ENCODE measurements at places on chromosomes 1 and 21.
A peak's percentile ranks its signal among the peaks of the same experiment; 100 is the strongest.

- DNase-seq: peak; percentile 44
These were observed 51.0 kb upstream of the RGS8 start for GRCh38 chr1:182735343-182735742.

GRCh38 chr1:33247545-33247944 is 8.7 kb upstream of the ZNF362 start:
- no peak for DNase-seq

DNA sequence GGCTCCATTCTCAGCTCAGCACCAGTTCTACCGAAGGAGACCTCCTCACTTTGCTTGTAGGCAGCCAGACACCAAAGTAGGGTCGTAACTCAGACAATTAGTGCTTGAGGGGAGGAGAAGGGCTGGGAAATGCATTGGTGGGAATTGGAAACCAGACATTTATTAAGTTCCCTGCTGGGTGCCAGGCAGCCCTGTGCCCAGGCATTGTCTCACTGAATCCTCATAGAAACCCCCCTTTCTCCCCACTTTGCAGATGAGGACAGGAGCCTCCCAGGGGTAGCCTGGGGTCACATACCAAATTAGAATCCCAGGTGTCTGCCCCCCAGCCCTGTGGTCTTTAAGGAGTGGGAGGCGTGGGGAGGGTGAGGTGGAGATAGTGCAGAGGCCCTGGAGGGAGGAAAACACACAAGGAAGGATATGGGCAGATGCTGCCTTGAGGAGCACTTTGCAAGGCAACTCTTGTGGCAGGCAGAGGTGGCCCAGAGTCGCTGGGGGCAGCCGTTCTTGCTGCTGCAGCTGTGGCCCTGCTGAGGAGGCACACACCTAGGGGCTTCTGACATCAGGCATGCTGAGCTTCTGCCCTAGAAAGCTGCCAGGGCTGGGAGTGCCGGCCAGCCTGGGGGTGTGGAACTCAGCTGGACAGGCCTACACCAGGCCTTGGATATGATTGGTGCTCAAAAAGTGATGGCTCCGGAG is 29.4 kb downstream of the CDK18 start:
- DNase-seq: no peak

- DNase-seq: no peak
These were observed 11.3 kb upstream of the KLF18 start for GRCh38 chr1:44152692-44153091.

DNA sequence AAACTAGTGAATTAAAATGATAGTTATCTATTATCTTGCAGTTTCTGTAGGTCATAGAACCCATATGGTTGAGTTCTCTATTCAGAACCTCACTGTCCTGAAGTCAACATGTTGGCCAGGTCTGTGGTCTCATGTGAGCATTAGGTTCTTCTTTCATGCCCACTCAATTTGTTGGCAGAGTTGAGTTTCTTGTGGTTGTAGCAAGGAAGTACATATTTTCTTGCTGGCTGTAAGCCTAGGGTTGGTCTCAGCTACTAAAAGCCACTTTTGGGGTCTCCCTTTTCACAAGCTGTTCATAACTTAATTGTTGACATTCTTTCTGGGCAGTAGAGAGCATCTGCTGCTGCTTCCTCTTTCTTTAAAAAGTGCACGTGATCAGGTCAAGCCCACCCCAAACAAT is 1165.1 kb upstream of the NCAM2 start:
- no peak for DNase-seq

DNA sequence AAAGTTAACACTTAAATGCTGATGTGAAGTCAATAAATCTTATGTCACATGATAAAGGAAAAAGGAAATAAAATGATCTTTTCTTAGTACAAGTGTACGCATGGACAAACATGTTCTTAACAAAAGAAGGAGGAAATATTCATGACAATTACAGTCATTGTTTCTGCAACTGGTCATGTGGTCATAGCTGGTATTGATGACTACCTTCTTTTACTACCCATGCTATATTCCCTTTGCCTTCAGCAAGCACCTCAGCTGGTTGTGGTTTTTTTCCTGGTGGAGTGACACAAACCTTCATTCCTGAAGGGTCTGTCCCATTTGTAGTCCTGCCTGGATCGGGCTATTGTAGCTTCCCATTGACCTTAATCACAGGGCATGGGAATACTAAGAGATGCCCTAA is 23.4 kb upstream of the TSHB start:
- DNase-seq: no peak

DNA sequence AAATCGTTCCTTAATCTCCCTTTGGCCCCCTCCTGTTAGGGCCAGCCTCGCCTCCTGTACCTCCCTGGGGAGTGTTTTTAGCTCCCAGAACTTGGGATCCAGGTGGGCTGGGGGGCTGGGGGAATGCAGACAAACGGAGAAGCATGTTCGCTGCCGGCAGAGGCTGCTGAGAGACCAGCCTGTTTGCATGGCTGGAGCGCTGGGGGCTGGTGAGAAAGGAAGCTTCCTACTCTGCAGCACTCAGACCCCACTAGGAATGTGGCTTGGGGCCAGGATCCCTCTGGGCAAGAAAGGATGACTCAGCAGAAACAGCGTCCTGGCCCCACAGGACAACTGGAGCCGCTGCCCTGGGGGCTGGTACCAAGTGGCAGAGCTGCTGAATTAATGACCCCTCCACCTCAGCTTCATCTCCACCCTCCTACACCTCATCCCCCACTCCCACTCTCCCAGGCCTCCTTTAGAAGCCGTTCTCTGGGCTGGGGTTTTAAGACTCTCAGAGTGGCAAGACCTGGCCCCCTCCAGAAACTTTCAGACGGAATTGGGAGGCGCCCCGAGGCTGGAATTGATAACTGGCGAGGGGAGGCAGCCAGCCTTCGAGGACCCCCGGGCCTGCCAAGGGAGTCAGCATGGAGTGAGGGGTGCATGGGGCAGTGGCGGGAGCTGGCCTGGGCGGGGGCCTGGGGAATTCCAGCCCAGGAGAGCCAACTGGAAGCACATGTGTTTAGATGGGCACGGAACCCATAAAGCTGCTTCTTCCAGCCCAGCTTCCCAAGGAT is 28.5 kb upstream of the EPS8L3 start:
- DNase-seq: peak; percentile 96

DNA sequence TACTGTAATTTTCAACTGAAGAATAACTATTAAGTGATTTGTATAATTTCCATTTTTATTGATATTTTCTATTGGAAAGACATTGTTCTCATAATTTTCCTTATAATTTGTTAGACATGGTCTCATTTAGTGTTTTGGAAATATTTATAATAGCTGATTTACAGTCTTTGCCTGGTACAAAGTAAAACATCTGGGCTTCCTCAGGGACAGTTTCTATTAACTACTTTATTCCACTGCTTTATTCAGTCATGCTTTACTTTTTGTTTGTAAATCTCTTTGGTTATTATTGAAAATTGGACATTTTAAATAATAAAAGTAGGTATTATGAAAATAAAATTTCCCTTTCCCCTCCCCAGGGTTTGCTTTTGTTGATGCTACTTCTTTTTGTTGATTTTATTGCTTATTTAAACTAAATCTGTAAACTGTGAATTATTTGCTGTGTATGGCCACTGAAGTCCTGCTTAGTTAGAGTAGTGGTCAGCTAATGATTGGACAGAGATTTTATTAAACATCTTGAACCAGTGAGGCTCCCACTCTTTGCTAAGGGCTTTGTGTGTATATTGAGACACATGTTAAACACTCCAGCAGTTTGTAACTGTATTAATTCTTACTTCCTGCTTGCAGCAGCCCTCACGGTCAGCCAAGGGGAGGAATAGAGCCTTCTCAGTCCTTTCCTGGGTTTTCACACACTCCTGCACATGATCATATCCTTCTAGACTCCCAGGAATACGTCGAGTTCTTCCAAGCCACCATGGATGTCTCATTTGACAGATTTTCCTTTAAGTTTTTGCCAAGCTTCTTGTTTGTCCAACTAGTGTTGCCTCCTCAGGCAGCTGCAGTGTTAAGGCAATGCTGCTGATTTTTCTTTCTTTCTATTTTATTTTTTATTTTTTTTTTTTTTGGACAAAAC is 994.6 kb upstream of the PRMT6 start:
- DNase-seq: no peak

DNA sequence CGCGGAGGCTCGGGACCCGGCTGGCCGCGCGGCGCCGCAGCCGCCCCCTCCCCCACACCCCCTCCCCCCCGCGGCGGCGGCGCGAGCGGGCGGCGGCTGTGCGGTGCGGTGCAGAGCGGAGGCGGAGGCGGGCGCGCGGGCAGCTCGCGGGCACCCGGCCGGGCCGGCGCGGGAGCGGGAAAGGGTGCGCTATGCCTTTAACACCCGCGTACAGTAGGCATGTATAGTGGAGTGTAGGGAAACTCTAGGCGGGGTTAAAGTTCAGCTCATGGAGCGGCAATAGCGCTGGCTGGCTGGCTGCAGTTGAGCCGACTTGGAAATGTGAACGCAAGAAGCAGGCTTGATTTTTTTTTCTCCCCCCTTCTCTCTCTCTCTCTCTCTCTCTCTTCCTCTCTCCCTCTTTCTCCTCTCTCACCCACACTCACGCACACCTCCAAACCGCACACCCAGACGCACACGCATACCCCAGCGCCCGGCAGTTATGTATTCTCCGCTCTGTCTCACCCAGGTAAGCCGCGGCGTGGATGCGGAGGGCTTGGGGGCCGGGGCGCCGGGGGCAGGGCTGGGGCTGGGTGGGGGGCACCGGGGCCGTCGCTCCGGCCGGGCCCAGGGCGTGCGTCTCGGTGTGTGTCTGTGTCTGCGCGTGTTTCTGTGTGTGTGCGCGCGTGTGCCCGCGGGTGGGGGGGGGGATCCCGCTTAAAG is at the start of gene NFIA:
Gene NFIA, plus strand, starts transcription at position 251 of the 702 bp plus-strand sequence.
- peak; percentile 65 for DNase-seq

DNA sequence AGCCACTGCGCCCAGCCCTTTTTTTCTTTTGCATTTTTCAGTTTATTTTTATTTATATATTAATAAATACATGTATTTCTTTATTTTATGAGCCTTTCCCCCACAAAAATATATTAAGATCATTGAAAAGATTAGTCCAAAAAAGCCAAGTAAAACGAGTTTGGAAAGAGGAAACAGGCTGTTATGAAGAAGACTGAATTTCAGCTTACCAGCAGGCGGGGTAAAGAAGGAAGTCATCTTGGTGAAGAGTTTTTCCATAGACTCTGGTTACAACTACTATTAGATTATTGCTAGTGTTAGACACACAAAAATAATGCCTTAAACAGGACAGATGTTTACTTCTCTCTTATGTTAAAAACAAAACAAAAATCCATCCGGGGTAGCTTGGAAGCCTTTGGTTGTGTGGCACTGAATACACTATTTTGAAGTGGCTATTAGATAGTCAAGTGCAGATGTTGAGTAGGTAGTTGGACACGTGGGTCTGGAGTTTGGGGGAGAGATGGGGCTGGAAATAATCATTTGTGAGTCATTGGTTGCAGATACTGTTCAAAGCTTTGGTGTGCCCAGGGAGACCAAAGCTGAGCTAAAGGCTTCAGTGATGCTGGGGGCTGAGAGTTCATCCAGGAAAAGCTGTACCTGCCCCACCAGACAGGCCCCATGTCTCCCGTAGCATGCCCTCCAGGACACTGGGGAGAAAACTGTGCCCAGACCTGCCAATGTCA is 8.7 kb upstream of the LRRC71 start:
- no peak for DNase-seq

DNA sequence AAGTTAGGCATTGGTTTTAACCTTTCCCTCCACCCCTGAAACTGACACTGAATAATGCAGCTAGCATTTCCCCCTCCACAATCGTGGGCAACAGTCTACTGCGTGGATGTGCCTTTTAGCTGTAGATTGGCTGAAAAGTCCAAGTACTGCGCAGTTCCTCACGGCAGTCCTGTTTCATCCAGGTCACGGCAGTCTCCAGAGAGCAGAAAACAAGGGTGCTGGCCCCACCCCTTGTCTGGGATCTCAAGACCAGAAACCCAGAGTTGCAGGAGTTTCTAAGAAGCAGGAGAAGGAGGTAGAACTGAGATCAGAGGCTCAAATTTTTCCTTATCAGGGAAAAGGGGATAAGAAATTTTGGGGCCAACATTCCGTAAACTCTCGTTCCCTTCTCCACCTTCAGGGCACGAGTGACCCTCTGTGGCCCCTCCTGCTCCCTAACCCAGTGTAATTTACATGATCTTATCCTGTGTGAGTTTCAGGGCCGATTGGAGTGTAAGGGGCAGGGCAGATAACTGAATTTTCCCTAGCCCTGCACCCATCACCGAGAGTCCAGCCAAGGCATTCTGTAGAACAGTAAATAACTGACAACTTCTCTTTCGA is 25.9 kb upstream of the PLA2G2C start:
- no peak for DNase-seq

DNA sequence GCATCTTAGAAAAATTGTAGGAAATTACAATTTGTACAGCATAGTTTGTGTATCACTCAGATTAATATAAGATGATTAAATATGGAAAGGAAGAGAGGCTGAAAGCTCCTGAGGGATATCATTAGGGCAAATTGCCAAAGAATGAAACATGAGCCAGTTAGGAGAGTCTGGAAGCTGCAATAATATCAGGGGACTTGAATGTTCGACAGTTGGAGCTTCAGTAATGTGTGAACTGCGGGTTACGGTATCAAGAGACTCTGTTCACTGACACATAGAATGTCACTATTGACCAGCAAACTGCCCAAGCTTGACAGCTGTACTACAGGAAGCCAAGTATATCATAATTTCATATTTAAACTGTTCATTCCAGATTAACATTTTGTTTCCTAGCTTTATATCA is 157.2 kb downstream of the DENND1B start:
- no peak for DNase-seq

GRCh38 chr1:232620356-232620969 is 9.5 kb downstream of the SIPA1L2 start:
- DNase-seq: peak; percentile 81

DNA sequence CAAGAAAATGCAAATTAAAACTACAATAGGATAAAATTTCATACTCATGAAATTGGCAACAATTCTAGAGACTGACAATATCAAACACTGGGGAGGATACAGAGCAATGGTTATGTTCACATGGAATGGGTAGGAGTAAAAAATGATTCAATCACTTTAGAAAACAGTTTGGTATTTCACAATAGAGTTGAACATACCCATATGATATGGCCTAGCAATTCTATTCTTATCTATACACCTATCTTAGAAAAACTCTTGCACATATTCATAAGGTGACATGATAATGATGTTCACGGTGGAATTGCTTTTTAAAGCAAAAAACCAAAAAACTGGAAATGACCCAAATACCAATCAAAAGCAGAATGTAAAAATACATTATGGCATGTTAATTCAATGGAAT is 28.7 kb downstream of the PHC2 start:
- no peak for DNase-seq

DNA sequence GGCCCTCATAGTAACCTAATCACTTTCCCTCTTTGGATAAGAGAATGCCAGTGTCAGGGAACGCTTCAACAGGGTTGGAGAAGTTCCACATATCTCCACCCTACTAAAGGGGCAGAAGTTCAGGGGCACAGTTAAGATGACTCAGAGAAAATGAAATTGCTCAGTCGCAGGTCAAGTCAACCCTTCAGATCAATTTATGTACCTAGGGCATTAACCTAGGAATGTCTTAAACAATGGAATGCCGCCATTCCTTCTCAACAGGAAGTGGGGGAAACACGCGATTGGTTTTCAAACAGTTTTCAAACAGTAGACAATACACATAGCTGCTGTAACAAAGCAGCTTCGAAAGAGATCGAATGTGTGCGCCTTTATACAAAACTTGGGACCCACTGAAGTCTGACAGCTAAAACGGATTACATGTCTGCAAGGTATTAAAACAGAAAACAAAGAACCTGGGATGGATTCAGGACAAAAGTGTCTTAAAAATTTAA is 897 bp downstream of the SLC25A24 start:
- DNase-seq: peak; percentile 77
